ENCODE measurements at places on chromosomes 5 and 9. TPM values are rescaled to one million over a fixed set of nuclear protein-coding genes. Genes with fewer than 3 reads are reported as not detected.
A peak's percentile ranks its signal among the peaks of the same experiment; 100 is the strongest.

PHYHD1 gene
- total RNA-seq = 46.1 TPM

HSPA4 gene
- 16.2 TPM for total RNA-seq

LRRC70 gene
- total RNA-seq = 11.8 TPM

TXNDC8 gene
- not detected for total RNA-seq

ENHO gene
- not detected for total RNA-seq

SPOCK1 gene
- 81.2 TPM for total RNA-seq

ZNF618 gene
- total RNA-seq = 16.1 TPM

SLC25A2 gene
- not detected for total RNA-seq

ASS1 gene
- 162 TPM for total RNA-seq

GRCh38 chr5:68134033-68134668, 81.4 kb upstream of the PIK3R1 start:
- DNase-seq = no peak

DNA sequence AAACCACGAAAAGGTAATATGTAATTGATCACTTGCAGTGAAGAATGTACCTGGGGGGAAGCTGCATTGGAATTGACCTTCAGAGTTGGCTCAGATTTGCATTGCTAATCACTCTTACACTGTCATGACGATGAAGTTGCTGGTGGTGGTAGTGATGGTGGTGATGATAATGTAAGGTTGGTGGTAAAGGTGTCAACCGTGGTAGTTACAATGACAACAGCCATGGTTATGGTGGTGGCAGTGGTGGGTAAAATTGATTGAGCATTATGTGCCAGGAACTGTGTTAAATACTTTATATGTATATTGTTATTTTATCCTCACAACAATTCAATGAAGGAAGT, 282.4 kb downstream of the NR3C1 start:
- no peak for DNase-seq

GRCh38 chr9:126113176-126113575, 213.5 kb upstream of the MVB12B start:
- no peak for DNase-seq

- DNase-seq = no peak
These were observed 194.4 kb downstream of the IZUMO3 start for GRCh38 chr9:24351258-24351657.

DNA sequence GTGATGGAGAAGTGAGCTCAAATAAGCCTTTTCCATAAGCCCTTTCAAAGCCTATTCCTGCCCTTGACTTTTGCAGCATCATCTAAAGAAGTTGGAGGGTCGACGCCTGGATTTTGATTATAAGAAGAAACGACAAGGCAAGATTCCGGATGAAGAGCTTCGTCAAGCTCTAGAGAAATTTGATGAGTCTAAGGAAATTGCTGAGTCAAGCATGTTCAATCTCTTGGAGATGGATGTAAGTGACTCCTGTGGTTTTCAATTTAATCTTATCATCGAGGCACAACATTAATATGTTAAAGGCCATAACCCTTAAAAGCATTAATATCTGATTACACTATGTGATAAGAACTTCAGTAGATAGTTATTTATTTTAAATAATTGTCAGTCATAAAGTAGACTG, 210.4 kb downstream of the SH3GL2 start:
- no peak for DNase-seq

DNA sequence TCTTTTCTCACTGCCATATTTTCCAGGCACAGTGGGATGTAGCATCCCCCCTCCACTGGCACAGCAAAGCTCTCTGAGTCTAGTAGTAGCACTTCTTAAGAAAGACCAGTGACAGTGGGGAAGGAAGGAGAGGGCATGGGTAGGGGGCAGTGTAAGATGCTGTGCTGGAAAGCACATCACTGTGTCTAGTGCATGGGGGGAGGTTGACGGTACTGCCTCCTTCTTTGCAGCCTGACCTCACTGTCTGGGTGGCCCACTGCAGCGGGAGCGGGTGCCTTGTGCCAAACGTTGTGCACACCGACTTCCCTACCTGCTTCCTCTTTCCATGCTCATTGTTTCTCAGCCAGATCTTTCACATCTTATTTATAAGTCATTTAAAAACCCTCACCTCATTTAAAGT, 91.8 kb downstream of the PDE8B start:
- no peak for DNase-seq

- DNase-seq = no peak
These were observed 29.0 kb upstream of the BOD1 start for GRCh38 chr5:173645437-173645807.

DNA sequence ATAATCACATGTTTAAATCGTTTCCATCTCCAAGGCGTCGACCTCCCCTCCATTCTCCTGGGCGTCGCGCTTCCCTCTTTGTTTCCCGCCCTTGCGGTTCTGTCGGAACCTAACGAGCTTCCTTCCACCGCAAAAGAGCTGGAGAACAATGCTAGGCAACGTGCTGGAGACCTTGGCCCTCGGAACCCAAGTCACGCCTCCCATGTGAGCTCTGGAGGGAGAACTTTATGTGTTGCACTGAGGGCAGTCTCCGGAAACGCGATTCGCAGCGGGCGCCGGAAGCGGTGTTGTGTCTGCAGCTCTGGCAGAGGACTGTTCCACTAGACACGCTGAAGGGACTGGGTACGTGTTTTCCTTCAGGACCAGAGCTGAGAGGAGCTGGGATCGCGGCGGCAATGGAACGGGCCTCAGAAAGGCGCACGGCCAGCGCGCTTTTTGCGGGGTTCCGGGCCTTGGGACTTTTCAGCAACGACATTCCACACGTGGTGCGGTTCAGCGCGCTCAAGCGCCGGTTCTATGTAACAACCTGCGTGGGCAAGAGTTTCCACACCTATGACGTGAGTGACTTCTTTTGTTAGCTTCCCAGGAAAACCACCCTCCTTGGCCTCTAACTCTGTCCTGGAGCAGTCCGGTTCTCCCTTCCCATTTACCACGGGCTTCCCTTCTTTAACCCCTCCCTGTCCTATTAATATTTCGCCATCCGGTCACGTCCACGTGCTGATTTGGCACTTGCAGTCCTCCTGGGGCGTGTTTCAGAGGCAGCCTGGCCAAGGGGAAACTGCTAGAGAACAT, at the start of gene WDR36:
WDR36 (plus strand) TSS at position 287 of the 792 bp plus-strand sequence; CDS start at position 396, 109 bp downstream.
- peak; percentile 37 for DNase-seq

GRCh38 chr9:123527981-123528380, 172.0 kb downstream of the CRB2 start:
- DNase-seq = no peak

DNA sequence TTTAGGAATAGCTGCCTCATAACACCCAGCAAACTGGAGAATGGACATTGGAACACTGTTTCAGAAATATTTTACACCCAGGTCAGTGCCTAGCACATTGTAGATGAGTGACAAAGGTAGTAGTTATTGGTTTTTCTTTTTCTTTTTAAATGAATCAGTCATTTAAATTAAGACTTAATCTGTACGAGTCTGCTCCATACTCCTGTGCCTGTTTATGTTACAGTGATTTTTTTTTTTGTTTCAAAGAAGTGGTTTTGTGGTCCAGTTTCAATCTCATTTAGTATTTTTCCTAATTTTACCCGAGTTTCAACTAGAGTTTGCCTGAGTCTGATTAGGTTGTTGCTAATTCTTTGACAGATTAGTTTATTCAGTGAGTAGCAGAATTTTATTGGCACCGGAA, 16.2 kb downstream of the LMNB1 start:
- no peak for DNase-seq

GRCh38 chr9:94157050-94157801, 73.0 kb downstream of the PTPDC1 start:
- DNase-seq = no peak

- DNase-seq = no peak
These were observed 65.8 kb upstream of the NFIL3 start for GRCh38 chr9:91489361-91489899.

GRCh38 chr5:166436872-166437271, 1854.6 kb upstream of the WWC1 start:
- DNase-seq = no peak

GRCh38 chr5:66671305-66671704, 75.1 kb downstream of the MAST4 start:
- DNase-seq = no peak

- no peak for DNase-seq
These were observed 38.0 kb downstream of the HABP4 start for GRCh38 chr9:96487949-96488348.

Measured in ascending aorta (tissue), 2 donors.